GM12892 (cell line): ENCODE measurements at places on chromosomes 7 and 10.

GRCh38 chr10:77711683-77712049, 74.1 kb upstream of the KCNMA1 start:
- DNase-seq = no peak

DNA sequence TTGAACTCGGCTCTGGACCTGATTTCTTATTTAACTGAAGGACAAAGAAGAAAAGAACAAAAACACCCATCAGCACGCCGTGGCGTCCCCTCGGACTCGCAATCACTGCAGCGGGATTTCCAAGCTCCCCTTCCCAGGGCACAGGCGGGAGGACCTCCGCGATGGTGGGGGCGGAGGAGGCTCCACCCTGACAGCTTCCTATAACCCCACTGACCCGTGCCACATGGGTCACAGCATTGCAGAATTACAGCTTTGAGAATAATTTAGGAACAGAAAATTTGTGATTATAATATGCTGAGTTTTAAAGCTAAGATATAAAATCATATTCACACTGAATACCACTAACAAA, 129.7 kb upstream of the SEC61G start:
- DNase-seq = no peak

- DNase-seq = no peak
Measured at GRCh38 chr10:96991313-96991841, 159.3 kb downstream of the LCOR start.

- no peak for DNase-seq
Measured at GRCh38 chr7:29622335-29623265, 59.0 kb downstream of the PRR15 start.

DNA sequence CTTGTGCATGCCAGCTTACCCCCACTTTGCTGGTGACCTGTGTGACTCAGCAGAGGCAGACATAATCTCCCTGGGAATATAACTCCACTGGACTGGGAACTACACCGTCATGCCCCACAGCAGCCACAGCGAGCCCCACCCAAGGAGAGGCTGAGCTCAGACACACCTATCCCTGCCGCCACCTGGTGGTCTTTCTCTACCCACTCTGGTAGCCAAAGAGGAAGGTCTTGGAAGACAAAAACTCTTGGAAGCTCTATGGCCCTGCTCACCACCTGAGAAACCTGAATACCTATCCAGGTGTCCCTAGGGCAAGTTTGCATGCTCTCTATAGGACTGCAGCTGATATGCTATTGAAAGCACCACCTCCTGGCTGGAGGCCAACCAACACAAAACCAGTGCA, 48.1 kb downstream of the MYO3A start:
- DNase-seq = no peak

GRCh38 chr10:26391701-26392695, 46.1 kb upstream of the APBB1IP start:
- no peak for DNase-seq

- no peak for DNase-seq
Measured at GRCh38 chr7:71384094-71384493, 252.2 kb downstream of the GALNT17 start.

DNA sequence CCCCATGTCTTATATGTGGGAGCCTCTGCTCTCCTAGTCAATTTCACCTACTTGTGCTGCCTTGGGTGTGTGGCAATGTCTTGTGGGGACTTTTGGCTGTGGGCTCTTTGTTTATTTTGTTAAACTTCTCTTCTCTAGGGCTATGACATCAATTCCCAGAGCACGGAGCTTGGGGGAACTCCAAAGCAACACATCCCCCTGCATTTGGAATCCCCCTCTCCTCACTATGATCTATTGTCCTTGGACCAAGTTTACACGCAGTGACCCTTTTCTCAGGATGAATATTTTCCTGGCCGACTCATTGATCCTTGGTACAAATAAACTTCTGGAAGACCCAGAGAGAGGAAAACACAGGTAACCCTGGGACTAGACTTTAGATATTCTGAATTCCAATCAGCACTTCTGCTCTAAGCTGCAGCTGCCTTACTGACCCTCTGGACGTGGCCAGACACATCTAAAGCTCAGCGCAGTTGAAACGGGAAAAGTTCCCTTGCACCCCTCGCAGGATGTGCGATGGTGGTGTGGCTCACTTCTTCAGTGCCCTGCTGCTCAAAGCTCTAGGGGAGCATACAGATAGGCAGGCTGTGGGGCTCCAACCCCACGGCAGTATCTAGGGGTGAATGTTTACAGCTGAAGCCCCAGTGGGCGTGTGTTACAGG, 110.8 kb downstream of the TMEM178B start:
- DNase-seq = no peak

GRCh38 chr7:88377434-88377833, 70.7 kb upstream of the STEAP4 start:
- no peak for DNase-seq

DNA sequence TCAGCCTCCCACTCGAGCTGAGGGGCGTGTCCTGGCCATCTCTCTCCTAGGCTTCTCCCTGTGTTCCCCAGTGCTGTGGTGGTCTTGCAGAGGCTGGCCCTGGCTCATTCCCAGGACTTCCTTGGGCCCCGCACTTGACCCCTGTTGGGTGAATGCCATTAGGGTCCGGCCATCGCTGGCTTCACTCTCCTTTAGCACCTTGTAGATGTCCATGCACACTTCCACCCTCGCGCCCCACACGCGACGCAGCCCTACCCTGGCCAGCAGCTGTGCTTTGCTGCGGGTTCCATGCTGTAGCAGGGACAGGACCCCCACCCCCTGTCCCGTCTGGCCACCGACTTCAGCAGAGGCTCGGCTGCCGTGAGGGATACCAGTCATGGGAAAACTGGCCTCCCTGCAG, 46.3 kb downstream of the PITRM1 start:
- DNase-seq = no peak

- no peak for DNase-seq
Measured at GRCh38 chr10:72016608-72017300, 52.6 kb downstream of the CHST3 start.

DNA sequence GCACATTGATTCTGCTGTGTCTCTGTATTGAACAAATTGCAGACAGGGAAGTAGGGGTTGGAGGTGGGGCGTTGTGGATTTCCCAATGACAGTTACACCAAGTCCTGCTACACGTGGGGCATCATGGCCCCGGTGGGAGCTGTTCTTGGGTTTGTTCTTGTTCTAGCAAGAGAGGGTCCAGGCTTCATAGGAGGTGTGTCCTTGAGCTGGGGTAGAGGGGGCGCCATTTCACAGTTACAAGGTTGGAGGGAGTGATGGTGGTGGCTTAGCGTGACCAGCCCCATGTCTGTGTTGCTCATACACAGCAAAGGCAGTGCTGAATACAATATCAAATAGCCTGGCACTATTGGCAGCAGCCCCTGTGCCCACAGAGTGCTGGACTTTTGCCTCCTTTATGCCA, 15.7 kb downstream of the SH2D4B start:
- no peak for DNase-seq

GRCh38 chr7:71015252-71015900, 116.6 kb upstream of the GALNT17 start:
- no peak for DNase-seq

- no peak for DNase-seq
Measured at GRCh38 chr10:87703771-87704170, 44.1 kb downstream of the PAPSS2 start.

DNA sequence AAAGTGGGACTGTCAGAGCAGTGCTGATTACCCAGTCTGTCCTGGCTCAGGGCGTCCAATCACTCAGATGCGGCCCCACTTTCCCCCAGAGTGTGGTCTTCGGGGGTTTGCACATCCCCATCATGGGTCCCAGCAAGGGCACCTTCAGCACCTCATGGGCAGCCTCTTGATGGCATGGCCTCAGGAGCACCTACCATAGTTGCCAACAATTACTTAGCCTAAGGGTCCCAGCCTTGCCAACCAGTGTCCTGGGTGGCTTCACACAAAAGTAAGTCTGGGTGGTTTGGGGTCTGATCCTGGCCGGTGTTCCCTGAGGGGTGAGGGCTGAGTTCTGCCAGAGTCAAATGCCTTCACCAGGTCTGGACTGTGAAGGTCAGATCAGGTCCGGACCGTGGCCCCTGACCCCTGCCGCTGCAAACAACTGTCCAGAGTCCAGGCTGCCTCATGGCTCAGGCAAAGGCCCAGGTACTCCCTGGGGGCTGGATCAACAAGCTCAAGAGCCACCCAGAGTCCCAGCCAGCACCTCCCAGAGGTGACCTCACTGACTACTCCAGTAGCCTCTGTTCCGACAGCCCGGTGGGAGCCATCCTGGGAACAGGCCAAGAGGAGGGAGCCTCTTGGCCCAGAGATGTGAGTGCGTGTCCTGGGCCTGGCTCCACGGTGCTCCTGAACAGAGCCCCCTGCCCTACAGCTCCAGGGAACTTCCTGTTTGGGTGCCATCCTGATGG, 6.2 kb upstream of the MARVELD1 start:
- DNase-seq = no peak

- DNase-seq = no peak
Measured at GRCh38 chr7:151143261-151144015, 24.1 kb downstream of the GBX1 start.
